ENCODE measurements at places on chromosomes 5 and 9.
A peak's percentile ranks its signal among the peaks of the same experiment; 100 is the strongest.

- DNase-seq: no peak
These were observed 81.4 kb downstream of the NSUN2 start for GRCh38 chr5:6551287-6551954.

- no peak for DNase-seq
These were observed 233.1 kb downstream of the ADAMTSL1 start for GRCh38 chr9:18707061-18707461.

GRCh38 chr9:70081120-70081495, 37.5 kb downstream of the MAMDC2 start:
- DNase-seq: peak; percentile 28

DNA sequence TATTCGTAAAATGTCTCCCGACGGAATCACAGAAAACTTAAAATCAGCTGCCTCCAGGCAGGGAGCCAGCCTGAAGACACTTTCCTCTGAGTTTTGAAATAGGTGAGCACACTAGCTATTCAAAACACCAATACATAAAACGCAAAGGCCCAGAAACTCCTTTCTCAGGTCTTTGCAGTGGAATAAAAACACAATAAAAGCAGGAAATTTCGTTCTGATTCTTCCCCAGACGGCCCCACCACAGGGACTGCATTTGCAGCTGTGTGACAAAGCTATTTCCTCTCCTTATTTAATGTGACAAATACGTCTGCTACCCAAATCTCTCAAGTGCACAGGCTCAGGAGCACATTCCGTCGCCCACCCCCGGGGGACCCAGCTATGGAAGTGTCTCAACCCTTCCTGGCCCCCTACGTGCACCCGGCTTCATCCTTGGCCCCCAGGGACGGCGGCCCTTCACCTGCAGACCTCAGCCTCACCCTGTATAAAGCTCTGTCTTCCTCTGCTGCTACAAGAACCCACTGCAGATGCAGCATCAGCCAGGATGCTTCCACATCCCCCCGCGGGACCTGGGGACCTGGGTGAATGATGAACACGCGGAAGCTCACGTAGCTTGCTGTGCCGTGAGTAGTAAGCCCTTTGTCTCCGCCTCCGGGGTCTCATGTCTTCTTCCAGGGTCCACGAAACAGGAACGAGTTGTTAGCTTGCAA, 24.9 kb downstream of the AHRR start:
- DNase-seq: no peak

DNA sequence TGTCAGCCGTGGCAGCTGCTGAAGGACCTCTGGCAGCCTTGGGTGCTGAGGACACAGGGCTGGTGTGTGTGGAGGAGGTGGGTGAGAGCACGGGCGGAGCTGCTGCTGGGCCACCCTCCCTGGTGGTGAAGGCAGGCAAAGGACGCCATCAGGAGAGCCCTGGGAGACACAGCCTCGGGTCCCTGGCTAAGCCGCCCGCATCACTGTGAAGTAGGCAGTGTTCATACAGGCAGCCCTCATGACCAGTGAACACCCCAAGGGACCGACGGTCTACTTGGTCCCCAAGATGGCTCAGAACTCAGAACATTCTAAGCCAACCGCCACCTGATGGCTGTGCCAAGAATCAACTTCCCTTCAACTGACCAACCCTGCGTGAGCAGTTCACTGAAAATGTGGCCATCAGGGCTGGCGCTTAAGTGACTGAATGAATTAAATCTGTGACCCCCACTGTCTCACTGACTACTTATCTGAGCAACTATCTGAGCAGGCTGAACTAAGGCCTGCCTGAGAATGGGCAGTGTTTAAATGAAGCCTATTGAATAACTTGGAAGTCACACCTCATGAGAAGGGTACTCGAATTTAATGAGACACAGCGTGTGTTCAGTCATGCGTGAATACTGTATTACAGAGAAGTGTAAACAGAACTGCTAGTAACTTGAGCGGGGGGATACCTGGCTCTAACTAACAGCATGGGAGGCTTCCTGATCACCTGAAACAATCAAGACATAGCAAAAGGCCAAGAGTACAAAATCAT, 54.7 kb upstream of the SIMC1 start:
- no peak for DNase-seq

DNA sequence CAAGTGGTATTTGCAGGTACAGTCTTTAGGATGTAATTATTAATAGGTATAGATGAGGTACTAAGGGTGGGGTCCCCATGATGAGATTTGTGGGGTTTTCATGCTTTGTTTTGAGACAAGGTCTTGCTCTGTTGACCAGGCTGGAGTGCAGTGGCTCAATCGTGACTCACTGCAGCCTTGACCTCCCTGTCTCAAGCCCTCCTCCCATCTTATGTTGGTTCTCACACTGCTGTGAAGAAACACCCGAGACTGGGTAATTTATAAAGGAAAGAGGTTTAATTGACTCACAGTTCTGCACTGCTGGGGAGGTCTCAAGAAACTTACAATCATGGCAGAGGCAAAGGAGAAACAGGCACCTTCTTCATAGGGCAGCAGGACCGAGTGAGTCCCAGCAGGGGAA, 217.5 kb downstream of the CDK5RAP2 start:
- DNase-seq: no peak

GRCh38 chr5:112958093-112959088, 18.2 kb upstream of the DCP2 start:
- peak; percentile 93 for DNase-seq

GRCh38 chr9:87656485-87656884, 69.4 kb upstream of the CTSL start:
- DNase-seq: no peak

- DNase-seq: no peak
These were observed 56.1 kb downstream of the MTREX start for GRCh38 chr5:55363856-55364255.

GRCh38 chr5:55410845-55411244, 103.1 kb downstream of the MTREX start:
- no peak for DNase-seq

DNA sequence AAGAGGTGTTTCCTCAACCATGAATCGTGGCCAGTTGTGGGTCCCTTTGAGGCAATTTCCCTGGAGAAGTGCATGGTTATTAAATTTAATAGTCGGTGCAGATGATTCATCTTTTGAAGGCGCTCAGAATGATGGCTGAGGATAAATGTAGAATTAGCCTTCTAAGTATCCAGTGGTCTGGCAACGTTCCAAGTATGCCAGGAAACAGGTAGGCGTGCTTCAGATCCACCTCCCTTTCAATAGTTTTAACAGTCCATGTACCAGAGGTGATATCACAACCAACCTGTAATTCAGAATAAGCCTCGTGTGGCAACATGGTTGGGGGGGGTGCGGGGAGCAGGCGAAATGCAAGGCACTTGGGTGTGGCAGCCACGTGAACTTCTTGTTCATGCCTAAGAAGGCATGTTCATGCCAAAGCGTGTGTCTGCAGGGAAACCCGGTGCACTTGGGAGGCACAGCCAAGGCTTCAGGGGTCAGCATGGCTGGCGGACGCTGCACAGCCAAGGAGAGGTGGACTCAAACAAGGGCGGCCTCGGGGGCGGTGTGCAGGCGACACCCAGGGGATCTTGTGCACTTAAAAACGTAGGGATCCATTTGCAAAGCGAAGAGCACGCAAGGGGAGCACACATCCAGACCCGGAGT, 5.2 kb upstream of the NKD2 start:
- peak; percentile 94 for DNase-seq

DNA sequence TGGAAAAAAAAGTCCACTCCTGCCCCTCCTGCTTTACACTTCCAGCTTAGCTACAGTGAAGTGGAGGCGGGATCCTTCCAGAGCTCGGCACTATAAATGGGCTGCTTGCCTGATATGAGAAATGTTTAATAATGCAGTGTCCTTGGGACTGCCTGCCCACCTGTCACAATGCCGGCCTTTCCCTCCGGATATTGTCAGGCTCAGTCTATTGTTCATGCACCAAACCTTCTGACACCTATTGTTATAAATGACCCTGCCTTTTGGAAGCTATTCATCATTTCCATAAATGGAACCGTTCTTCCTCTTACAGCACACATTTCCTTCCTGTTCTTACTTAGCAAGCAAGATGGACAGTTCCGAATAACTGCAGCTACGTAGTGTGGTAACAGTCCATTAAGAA, 146.3 kb downstream of the DMAC1 start:
- no peak for DNase-seq

DNA sequence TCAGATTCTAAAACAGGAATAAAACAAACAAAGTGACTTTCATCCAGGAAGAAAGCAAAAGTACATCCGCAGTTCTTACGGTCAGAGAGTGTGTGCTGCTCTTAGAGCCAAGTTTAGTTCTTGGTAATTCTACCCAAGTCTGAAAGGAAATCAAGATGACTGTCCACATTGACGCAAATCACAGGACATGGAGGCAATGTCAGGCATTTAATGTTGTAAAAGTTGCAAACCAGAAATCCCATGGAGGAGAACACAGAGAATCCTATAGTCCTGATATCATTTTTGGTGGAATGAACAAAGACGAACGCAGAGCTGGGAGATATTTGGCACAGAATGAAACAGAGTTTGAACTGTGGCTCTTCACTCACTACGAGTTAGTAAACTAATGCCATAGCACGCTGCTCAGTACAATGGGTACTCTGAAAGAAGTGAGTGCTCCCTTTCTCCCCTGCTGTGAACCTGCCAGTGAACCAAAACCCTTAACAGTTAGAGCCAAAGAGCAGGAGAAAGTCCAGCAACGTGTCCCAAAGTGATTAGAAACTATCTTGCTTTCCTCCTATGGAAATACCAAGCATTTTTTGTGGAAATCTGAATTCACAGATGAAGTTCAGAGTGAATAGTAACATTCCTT, 74.3 kb downstream of the MUSK start:
- DNase-seq: peak; percentile 14

- no peak for DNase-seq
These were observed 50.5 kb upstream of the RNU6ATAC start for GRCh38 chr9:134214766-134215419.

GRCh38 chr5:31382051-31382878, 149.6 kb downstream of the DROSHA start:
- DNase-seq: no peak
